ENCODE measurements at places on chromosomes 5 and 9. TPM values are rescaled to one million over a fixed set of nuclear protein-coding genes. Genes with fewer than 3 reads are reported as not detected.

TMEM141 gene
- total RNA-seq: 94.6 TPM

NDST1 gene
- 46.1 TPM for total RNA-seq

HEMGN gene
- not detected for total RNA-seq

TMC1 gene
- not detected for total RNA-seq

- no peak for DNase-seq
Measured at GRCh38 chr9:121645003-121645402, 6.4 kb upstream of the DAB2IP start.

DNA sequence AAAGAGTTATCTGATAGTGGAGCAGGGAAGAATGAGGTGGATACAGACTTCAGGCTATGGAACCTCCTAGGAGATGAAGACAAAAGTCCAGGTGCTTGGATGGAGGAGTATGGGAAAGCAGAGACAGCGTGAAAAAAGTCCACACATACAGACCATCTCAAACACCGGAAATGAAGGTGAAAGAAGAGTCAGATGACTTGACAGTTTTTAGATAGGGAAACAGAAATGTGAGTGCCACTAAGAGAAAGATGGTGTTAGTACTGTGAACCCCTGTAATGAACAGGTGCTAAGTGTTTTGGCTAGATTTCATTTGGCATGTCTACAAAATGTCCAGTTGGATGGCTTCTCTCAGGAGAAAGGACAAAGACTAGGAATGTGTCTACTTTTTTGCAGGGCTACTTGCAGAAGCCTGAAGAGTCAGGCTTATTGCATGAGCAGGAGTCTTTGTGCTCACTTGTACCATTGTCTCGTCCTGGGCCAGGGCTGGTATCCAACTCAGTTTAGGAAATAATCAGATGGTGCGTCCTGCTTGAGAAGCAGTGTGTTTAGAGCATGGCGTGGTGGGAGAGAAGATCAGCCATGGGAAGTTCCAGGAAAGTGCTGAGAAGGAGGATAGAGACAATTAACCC lies 90.6 kb upstream of the STARD4 start:
- DNase-seq: no peak

GRCh38 chr5:98521821-98522220 lies 251.6 kb upstream of the RGMB start:
- DNase-seq: no peak

GRCh38 chr5:73605223-73606087 lies 20.5 kb upstream of the ARHGEF28 start:
- peak; percentile 72 for DNase-seq

PCDHGC3 gene
- total RNA-seq: 0.35 TPM

COL23A1 gene
- not detected for total RNA-seq

DNA sequence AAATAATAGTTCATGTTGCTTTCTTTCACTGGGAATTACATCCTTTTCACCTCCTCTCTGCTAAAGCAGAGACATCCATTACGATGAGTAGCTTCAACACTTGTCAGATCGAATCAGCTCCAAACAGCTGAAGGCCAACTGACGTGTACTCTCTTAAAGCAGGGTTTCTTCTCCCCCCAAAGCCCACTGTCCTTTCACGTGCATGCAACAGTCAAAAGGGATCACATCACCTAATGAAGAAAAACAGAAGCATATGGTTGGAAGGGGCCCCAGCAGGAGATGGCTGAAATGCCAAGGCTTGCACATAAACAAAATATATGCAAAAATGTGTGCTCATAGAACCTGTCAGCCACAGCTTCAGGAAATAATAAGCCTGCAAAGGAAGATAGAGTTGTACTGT lies 421.6 kb downstream of the ANXA1 start:
- no peak for DNase-seq

GRCh38 chr5:180128671-180129261 lies 57.2 kb upstream of the RNF130 start:
- DNase-seq: no peak

FAM219A gene
- total RNA-seq: 15.2 TPM

GRCh38 chr5:17317473-17317872 lies 100.0 kb downstream of the BASP1 start:
- DNase-seq: no peak

DNA sequence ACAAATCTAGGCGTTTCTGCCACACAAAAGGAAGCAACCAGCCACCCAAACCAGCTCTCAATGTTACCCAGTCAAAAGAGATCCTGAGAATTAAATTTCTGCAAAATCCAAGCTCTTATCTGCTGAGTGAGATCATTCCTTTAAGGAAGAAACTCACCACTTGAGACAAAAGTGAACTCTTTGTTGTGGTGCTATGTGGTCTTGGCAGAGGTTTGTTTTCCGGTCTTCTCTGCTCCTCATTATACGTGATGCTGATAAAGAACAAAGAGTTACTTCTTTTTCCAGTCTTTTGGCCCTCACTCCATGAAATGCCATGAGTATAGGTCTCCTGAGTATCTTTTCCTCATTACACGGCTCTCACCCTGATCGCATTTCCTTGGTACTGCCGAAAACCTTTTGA lies 82.1 kb downstream of the PRKACG start:
- no peak for DNase-seq

- DNase-seq: no peak
Measured at GRCh38 chr9:75607521-75607920, 283.0 kb upstream of the PCSK5 start.

GRCh38 chr5:62093976-62094375 lies 212.0 kb upstream of the KIF2A start:
- DNase-seq: peak; percentile 17

SLCO6A1 gene
- not detected for total RNA-seq

TGFBR1 gene
- total RNA-seq: 9.5 TPM

GRCh38 chr5:79507251-79508205 lies 6.4 kb downstream of the HOMER1 start:
- no peak for DNase-seq

ATOSB gene
- total RNA-seq: 9.2 TPM

GDA gene
- total RNA-seq: not detected

FRRS1L gene
- total RNA-seq: not detected

GRCh38 chr9:75152416-75152815 lies 64.1 kb downstream of the OSTF1 start:
- no peak for DNase-seq

DNA sequence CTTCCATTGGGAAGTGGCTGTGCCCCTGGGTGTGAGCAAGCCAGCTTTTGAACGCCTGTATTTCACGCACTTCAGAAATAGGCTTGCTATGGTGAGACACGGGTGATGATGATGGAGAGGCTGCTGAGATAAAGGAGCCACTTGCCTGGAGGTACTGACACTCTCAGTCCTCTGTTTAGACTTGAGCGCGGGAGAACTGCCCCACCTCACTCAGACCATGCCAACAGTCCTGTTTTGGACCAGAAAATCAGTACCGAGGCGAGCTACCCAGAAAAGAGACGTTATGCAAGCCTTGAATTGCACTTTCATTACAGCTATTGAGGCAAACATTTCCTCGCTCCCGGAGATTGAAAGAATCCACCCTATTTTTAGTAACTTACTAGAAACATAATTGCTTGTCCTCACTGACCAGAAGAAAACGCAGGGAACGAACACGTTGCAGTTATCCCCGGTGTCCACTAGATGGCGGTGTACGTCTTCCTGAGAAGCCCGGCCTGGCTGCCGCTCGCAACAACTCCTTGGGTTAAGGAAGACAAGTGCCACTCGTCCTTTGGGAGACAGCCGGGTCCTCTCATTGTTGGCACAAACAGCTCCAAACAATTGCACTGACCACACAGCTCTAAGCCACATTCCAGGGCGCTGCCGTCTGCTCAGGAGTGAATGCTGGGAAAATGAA lies 142.4 kb downstream of the PSAT1 start:
- peak; percentile 87 for DNase-seq

IFNB1 gene
- total RNA-seq: not detected

DNA sequence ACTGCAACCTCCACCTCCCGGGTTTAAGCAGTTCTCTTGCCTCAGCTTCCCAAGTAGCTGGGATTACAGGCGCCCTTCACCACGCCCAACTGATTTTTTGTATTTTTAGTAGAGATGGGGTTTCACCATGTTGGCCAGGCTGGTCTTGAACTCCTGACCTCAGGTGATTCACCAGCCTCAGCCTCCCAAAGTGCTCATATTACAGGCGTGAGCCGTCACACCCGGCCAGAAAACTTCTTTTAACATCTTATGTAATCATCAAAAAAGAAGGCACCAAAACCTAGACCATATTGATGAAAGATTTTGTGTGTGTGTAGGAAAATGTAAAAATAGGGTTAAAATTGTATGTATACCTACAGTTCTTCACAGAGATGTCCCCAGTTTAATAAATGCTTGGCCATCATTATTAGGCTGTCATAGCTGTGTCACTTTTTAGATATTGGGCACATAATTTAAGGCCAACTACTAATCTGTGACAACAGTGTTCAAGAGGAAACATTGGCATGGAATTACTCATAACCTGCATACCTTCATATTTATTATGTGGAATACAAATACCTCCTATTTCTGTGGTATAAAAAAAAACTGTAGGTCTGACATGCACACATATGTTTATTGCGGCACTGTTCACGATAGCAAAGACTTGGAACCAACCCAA lies 44.4 kb downstream of the RAD50 start:
- DNase-seq: peak; percentile 39
